Activated T-helper 1 cell treated with Interleukin-2 at 50 U/mL for 16 hours (primary cell): ENCODE measurements at places on chromosomes 5 and 9.

DNA sequence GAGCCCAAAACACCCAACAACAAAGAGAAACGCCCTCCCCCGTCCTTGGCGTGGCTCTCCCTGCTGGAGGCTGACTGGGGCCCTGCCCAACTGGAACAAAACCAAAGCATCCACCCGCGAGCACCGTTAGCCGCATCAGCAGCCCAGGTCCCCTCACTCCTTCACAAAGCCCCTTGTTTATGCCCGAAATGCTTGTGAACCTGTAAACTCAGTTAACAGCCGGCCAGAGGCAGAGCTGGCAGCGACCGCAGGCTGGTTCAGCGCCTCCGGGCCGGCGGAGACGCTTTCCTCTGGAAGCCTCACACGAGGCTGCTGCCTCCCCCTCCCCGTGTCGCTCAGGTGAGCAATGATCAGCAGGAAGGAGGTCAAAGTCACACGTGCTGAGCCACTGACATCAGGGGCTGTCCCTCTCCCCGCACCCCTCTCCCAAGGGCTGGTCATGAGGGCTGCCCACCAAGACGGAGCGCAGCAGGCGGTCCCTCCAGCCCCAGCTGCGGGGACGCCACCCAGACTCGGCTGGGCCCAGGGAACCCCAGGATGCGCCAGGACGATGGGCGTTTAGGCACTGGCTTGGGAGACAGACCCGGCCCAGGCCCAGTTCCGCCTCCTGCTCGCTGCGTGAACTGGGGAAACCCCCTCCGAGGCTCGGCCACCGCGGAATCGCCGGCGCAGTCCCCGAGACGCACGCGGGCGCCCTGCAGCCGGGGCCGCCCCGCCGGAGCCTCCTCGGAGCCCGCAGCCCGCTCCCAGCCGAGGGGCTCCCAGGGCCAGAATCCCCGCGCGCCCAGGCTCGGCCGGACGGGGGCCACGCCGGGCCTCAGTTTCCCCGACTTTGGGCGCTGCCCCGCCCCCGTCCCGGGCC, 563 bp downstream of the SNAPC4 start:
- no peak for DNase-seq

DNA sequence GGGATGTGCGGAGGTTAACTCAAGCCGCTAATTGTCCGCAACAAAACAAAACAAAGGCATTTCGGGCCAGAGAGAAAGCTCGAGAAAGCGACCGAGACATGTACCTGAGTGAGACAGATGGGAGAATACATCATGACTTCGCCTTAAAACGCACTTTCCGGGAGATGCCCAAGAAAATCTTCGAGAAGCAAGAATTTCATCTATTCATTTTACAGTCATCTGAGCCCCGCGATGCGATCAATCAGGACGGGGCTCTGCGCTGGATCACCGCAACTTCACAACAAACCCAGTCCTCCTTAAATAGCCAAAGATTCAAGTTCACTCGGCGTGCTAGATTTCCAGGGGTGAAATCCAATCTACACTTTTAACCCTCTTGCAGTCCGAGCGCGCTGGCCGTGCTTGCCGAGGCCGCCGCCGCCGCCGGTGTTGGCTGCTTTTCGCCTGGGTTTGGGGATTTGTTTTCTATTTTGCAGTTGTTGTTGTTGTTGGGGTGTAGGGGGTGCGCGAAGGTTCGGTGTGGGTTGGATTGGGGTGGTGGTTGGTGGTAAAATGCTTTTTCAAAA, 482 bp downstream of the NFIB start:
- no peak for DNase-seq

DNA sequence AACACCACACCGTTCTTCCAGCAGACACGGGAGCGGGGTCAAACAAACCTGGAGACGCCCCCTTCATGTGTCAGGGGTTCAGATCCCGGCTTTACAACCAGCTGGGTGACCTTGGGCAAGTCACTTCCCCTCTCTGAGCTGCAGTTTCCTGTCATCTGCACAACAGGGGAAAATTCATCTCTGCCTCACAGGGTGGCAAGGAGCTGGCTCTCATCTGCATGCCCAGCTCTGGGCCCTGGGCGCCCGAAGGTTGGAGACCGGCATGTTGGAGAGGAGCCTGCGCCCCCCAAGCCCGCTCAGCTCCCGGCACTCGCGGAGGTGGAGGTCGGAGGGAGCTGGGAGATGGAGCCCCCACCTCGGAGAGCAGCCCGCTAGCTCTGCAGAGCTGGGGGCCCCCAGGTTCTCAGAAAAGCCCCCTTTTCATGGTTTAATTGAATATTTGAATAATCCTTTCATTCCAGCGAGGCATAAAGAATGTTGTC, 20.4 kb downstream of the NR5A1 start:
- no peak for DNase-seq

DNA sequence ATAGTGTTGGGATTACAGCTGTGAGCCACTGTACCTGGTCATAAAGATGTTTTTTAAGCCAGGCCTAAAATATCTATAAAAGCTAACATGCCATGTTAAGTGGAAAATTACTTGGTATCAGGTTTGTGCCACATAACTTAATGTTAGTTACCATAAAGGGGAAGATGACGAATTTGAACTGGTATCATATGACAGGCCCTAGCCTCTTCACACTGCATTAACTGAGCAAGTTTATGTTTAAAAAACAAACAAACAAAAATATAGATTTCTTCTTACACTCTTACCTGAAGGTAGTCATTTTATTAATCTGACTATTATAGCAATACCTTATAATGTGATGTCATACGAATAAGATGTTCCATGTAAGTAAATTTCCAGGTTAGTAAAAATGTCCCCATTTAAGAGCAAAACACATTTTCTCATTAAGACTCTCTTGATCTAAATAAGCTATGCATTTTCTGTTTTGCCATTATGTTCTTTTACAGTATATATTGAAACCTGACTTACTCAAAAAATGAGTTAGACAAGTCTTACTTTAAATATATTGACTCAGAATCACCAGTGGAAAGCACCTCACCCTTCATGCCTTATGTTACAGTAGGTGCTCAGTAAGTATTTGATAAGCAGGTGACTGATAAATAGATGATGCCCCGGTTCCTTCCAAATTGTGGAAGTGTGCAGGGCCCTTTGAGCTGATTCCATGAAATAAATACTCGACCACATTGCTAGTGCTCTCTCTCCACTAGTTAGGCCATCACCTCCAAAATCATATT, 125.4 kb downstream of the CDC42SE2 start:
- no peak for DNase-seq

- DNase-seq: no peak
Measured at GRCh38 chr5:33936381-33937016, at the start of gene RXFP3. Gene RXFP3 (plus strand): TSS chr5:33936386. CDS start chr5:33936741, 355 bp downstream.

GRCh38 chr5:7650755-7651154, 200.2 kb downstream of the CFAP90 start:
- no peak for DNase-seq

GRCh38 chr5:1295650-1296037, 776 bp upstream of the TERT start:
- no peak for DNase-seq

DNA sequence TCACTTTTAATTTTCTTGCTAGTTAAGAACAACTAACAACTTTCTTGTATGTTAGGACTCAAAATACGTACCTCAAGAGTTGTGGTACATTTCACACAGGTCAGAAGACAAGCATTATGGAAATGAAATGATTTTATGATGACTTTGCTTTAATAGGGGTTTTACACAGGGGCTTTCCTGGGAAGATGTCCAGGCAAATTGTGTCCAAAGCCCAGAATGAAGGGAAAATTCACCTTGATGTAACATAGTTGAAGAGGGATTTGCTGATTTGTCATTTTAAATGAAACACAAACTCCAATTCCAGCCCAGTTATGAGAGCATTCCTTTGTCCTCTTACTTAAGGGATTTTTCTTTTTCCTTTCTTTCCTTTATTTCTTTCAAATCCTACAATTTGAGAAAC, 89.2 kb downstream of the ARL15 start:
- no peak for DNase-seq

DNA sequence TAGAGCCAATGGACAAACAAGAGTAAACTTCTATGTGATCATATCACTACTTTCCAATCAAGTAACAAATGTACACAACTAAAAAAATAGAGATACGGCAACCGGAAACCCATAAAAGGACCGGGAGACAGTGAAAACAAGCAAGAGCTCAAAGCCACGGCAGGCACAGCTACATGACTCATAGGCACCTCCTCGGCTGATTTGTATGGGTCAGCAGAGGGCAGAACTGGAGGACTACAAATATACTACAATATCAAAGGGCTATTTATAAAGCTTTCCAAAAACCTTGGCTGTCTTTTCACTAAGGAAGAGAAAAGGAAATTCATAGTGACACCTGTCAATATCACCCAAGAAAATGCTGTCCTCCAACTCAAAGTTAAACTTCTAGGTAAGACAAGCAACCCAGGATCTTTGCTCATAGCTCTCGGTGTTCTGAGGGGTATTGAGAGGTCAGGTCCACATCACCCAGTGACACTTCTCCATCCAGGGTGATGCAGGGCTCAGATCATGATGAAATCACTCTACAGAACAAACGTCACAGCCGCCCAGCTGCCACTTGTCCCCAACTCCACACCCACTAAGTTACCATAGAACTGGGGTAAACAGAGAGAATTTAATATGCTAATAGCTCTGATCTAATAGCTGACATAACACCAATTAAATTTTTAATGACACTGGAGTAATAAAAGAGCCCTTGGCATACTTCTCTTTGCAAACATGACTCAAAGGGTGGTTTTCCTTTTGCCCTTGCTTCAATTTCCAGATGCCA, 41.3 kb downstream of the PFDN1 start:
- peak; percentile 12 for DNase-seq

DNA sequence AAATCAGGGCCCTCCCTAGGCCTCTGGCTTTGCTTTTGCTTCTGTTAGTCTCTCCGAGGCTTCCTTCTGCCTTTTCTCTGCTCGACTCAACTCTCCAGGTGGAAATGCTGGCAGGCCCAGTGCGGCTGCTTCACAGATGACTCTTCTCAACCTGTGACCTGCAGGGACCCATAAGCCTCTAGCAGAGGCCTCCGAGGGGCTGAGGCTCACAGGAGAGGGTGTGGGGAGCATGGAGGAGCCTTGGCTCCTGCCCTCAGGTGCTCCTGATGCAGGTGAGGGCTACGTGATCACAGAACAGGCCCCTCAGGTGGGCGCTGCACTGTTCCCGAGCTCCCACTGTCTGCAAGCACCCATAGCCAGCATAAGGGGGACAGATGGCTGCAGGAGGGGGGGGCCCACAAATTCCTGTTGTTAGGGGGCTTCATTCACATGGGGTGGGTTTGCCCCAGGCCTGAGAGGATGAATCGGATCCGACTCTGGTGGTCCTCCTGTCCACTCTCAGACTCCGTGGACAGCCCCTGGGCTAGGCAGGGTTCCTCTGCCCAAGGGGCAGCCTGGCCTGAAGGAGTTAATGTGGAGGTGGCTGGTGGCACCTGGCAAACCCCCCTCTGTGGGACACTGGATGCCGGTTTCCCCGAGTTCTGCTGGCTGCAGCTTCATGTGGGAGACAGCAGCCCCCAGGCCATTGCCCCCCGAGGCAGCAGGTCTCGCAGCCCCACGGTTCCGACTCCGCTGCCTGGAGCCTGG, 10.9 kb upstream of the FCN2 start:
- no peak for DNase-seq

DNA sequence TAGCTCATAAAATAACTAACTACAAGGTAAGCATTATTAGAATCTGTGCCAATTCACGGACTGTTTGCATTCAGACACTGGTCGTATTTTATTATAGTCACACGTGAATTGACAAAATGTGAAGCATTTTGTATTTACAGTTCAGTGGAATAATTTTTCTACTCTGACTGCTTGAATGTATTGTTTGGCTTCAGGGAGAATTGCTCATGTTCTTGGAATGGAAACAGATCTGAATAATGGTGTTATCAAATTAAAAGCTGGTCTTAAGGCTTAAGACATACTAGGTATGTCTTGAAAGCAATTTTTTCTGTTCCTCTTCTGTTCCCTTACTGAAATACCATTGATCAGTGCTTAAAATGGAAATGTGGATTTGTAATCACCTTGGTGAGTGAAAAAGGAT, 543.7 kb upstream of the TLE4 start:
- DNase-seq: no peak

DNA sequence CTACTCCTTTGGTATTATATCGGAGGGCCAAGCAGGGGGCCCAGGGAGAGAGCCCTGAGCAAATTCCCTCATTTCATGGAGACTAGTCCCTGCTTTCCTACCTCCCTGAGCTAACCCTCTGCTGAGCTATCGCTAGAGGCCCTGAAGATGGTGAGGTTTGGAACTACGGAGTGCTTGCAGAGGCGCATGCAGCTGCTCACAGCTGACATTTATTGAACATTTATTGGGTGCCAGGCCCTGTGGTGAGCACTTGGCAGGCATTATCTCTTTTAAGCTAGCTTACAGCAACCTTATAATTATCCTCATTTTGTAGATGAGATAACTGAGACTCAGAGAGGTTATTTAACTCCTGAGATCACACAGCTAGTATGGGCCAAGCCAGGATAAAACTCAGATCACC, 9.8 kb downstream of the FAT2 start:
- no peak for DNase-seq

GRCh38 chr9:96363175-96363967, 20.1 kb downstream of the SLC35D2 start:
- DNase-seq: no peak

- no peak for DNase-seq
Measured at GRCh38 chr9:6305954-6306563, 22.1 kb upstream of the TPD52L3 start.

GRCh38 chr5:138287246-138287645, 12.8 kb upstream of the GFRA3 start:
- no peak for DNase-seq

GRCh38 chr5:135219868-135220267, 179.2 kb downstream of the MACROH2A1 start:
- no peak for DNase-seq

DNA sequence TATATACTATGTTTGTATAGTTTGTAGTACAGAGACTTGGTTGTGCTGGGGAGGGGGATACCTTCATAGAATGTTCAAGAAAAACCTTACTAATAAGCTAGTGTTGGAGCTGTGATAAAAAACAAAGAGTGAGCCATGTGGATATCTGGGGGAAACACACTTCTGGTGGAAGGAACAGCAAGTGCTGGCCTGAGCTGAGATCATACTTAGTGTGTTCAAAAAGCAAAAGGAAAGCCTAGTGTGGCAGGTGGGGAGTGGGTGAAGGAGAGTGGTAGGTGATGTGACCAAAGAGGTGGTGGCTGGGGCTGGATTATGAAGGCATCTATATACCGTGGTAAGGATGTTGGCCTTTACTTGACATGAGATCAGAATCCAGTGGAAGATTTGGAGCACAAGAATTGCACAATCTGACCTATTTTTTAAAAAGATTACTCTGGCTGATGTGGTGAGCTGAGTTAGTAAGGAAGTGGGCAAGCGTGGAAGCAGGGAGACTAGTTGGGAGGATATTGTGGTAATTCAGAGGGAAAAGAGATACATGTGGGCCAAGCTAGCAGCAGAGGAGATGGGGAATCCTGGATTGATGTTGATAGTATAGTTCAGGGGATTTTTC, 26.6 kb downstream of the PALM2AKAP2 start:
- DNase-seq: no peak

DNA sequence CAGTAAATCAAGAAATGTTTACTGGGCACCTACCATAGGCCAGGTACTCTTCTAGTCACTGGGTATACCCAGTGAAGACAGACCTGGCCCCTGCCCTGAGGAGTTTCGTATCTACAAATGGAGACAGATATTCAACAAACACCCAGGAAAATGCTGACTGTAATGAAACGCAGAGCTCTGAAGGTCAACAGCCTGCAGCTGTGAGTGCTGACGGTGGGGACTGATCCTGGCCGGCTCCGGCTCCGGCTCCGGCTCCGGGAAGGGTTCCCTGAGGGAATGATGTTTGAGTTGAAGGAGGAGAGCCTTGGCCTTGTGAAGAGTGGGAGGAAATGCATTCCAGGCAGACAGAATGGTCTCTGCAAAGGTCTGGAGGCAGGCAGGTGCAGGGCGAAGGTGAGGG, 23.1 kb downstream of the FGFR4 start:
- DNase-seq: no peak

- no peak for DNase-seq
Measured at GRCh38 chr9:124455820-124456219, 5.6 kb downstream of the ADGRD2 start.
